ENCODE measurements at places on chromosomes 7 and 10.

- no peak for DNase-seq
These were observed 163.5 kb upstream of the AGK start for GRCh38 chr7:141387521-141388217.

DNA sequence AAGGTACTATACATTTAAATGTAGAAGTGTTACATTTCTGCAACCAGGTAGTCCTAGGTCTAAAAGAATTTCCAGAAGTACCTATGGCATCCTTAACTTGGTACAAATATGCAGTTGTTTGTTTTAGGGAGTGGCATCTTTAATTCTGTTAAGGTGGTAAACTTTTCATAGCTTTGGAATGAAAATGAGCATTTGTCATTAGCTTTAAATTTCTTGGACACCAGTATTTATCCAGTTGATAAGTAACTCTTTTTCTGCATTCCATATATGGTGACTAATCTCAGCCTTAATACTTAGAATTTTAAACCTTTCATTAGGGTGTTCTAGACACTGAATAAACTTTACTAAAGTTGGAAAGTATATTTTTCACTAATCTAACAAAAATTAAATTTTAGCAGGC, 10.8 kb downstream of the SLF2 start:
- no peak for DNase-seq

DNA sequence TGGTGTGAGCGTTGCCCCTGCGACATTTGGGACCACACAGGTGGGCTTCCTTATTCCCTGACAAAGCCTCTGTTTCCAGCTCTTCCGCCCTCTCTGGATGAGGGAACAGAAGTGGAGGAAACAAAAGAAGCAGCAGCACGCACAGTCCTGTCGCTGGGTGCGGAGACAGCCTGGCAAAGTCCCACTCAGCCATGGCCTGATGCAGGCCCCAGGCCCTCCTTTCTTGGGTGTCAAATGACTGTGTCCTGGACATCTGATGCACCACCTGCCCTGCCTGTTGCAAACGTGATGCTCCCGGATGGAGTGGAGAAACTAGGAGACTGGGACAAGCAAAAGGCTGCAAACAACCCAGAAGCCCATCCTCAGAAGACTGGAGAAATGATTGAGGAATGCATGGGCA, 20.7 kb downstream of the ZMIZ2 start:
- DNase-seq: no peak

DNA sequence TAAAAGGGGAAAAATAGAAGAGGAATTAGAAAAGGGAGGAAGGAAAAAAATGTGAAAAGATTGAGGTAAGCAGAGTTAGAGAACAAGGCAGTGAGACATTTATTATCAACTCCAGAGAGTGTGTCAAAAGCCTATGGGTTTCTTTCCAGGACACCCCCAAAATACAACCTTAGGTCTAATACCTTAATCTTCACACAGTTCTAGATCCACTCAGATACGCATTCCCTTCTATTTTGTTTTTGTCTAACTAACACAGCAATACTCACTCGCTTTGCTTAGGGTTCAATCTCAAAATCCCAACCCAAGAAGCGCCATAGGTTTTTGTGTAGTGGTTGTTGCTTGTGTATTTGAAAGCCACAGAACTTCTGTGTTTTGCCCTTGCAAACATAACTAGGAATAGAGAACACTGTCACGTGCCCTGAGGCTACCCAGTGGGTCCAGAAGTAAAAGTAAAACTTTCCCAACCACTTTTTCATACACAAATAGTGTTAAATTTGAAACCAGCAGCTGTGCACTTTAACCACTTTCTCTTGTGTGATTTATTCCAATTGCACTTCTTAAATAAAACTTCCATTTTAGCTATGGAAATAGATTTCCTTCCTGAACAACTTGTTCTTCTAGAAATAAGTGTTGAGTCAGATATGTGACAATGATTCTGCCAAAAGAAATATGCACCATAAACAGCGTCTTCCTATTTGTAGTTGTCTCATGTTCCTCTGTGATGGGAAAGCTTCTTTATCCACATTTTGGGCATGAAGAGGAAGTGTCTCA, 414.7 kb upstream of the GHITM start:
- no peak for DNase-seq

- no peak for DNase-seq
These were observed 165.0 kb upstream of the GPR26 start for GRCh38 chr10:123501148-123501547.

DNA sequence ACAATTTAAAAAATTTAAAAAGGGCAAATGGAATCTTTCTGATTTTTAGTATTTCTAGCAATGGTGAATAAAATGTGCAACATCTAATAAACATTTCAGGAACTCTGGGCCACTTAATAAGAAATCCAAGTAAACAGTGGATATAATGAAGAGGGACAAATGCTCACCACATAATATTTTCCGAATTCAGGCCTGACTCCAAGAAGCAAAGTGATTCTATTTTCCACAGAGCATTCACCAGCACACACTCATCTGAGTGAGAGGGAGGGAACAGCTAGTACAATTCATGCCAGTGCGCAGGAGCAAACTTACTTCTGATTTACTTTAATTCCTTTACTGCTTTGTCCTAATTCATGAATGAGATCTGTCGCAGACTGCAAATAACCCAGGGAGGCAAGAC, 10.1 kb downstream of the NPVF start:
- DNase-seq: no peak

- DNase-seq: no peak
These were observed 166.8 kb downstream of the SUGCT start for GRCh38 chr7:40301486-40302068.

- no peak for DNase-seq
These were observed 2.6 kb downstream of the CXCL12 start for GRCh38 chr10:44382131-44382858.

DNA sequence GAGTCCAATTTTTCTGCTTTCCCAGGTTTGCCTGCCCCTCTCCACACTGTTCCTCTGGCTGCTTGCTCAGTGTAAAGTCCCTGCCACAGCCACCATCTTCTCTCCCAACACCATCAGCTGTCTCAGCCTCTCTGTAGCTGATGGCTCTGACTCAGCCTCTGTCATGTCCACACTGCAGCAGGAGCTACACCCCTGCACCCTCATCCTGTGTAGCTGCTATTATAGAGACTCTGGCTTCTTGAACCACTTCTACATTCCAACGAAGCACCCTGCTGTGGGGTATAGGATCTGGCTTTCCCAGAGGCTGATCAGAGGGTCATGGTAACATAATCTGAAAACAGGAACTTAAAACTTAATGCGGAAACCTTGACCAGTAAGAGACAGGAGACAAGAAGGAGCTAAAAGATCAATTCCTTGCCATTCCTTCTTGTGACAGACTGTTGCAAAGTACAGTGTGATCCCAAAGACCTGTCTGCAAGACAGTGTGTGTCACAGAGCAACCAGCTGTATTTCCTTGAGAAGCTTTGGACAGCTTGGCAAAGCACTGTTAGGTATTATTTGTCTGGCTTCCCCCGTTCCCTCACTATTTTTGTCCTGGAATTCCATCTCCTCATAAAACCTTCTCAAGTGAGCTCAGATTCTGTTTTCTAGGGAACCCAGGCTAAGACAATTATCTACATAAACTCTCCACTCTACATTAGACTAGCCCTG, 42.3 kb downstream of the NRCAM start:
- DNase-seq: no peak

DNA sequence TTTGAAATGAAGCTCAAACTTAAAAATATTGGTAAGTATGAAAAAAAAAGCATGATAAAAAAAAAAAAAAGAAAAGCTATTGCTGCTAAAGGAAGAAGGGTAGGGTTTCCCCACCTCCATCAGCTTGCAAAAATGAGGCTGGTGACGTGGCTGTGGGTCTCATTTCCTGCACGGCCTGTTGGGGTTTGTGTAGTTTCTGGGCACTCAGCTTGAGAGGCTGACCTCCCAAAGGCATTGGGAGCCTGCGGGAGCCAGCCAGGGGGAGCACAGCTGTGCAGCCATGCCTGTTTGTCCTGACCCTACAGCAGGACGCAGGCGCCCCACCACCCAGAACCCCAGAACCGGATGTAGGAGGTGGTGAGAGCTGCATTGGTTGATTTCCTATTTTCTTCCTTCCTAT, 48.8 kb upstream of the CARD11 start:
- DNase-seq: no peak

DNA sequence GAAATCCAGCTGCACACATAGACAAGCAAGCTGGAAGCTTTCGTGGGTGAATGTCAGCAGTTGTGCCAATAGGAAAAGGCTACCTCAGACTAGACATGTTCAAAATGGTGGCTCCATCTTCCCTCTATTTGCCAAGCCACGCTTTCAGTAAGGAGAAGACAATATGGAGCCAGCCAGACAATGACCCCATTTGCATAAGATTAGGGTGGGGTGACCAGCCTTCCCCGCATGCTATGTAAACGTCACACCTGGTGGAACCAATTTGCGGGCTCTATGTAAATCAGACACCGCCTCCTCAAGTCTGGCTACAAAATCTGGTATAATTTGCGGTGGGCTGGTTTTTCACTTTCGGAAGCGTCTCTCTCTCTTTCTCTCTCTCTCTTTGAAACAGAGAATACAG, 297.4 kb upstream of the PCDH15 start:
- DNase-seq: no peak

DNA sequence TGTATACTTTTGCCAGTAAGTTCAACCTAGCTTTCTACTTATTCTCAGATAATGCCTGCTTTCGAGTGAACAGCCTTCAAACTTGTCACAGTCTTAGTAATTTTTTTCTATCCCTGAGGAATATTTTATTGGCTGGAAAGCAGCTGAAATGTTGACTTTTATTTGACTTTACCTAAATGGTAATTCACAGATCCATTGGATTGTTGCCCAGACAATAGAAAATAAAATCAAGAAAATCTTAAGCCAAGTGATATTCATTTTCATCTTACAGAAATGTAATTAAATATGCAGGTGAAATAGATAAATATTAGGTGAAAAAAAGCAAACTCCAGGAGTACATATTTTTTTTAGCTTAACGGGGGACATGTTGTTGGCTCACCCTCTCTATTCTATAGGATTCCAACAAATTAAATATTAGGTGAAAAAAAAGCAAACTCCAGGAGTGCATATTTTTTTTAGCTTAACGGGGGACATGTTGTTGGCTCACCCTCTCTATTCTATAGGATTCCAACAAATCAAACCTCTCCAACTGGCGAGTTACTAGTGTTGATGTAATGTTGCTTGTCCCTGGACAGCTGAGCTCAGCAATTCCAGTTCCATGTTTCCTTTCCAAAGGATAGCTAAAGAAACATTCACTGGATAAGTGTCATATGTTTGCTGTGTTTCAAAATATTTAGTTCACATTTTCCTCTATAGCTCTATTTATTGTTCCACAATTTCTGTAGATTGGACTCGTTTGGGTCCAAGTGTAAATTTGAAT, 4.2 kb downstream of the TMEM26 start:
- DNase-seq: no peak

- DNase-seq: no peak
These were observed 165.4 kb upstream of the RNF32 start for GRCh38 chr7:156475179-156475578.

DNA sequence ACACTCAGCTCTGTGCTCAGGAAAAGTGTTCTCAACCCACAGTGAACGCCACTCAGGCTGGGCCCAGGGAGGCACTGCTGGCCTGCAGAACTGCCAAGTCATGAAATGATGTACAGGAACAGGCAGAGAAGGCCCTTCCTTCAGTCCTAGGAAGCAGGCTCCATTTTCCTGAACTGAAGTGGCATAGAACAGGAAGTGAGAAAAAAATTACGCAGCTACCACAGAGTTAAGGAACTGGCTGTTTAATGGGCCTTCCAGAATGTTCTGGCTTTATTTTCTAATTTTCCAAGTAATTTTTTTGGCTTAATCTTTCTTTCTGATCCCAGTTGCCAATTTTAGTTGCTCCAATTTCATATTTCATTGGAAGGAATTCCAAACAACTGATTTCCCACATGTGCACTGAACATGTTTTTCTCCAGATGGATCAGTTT, 39.3 kb downstream of the LRRC18 start:
- DNase-seq: no peak

GRCh38 chr10:18195060-18195799, 55.0 kb downstream of the CACNB2 start:
- DNase-seq: no peak

DNA sequence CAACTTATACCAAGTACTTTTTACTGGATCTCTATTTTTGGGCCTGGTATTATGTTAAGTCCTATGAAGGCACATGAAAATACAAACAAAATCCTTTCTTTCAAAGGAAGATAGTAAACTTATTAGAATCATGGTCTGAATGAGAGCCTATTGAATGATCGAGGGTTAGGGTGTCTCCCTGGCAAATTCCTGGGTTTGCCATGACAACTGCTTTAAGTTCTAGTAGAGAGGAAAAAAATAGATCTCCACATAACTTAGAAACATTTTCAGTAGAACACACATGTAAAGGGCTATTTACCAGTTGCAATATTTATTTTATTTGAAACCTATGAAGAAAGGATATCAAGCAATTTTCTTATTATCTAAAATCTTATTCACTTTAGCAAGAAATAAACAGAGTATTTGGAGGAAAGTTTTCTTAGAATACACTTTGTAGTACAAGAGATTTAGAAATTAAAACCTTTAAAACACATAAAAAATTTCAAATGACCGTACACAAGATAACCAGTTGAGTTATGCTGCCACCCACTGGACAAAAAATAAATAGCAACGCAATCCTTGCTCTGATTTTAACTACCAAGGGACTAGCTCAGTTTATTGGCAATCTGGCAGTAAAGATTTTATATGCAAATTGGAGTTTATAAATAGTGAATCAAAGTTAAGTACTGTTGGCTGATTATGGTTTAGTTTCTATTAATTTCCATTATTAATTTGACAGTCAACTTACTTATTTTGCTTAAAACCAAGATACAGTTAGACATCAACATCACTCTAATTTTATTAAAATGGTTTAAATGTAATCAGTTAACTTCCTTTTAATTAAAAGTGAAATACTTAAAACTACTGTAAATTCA, 33.9 kb downstream of the CACUL1 start:
- no peak for DNase-seq

GRCh38 chr7:122305475-122306319, 1.1 kb upstream of the FEZF1 start:
- no peak for DNase-seq

DNA sequence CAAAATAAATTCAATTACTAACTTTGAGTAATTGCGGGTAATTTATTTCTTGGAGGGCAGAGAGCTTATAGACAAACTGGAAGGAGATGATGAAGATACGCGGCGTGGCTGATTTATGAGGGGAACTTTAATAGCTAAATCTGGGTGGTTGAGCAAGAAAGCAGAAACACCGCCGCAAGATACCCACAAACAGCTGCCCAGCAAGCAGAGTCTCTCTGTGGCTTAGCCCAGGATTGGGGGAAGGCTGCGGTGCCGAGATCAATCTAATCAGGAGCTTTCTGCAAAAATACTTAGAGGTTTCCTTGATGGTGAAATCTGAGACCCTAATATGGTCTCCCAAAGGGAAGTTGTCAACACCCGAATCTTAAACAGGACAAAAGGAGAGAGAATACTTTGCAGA, 94.9 kb upstream of the MGMT start:
- DNase-seq: no peak

DNA sequence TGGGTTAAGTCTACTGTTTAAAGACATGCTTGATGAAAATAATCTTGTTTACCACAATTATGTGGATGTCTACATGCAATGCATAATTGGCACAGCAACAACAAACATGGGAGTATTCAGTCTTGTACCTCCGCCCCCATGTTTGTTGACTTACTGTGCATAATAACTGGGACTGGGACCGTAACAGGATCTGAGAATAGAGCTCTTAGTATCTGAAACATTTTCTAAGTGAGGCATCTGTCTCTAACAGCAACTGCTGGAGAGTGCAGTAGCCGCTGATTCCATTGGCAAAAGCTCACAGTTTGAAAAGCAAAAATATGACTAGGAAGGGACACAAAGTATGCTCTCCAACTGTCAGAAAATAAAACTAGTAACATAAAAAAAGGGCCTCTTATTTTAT, 61.6 kb downstream of the ENO4 start:
- DNase-seq: no peak

- DNase-seq: peak; percentile 29
These were observed at the start of gene CDCA7L for GRCh38 chr7:21945454-21946221. CDCA7L (minus strand) TSS chr7:21945899; CDS start chr7:21945804, 95 bp downstream.

All from NCI-H510A (cell line).